ENCODE measurements at places on chromosomes 3 and 15.

DNA sequence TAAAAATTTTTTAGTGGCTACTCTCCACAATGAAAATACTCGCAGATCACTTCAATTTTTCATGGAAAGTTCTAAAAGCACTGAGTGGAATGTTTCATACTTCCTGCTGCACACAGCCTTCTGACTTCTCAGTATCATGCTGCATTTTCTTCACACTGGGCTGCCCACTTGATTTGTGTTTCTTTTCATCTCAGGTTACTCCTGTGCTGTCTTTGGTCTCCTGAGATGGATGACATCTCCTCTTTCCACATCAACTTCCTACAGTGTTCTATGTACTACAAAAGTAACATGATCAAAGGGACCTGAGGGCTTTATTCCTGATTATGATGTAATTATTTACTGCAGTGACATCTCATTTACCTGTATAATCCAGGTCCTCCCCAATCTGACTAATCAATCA, 927.7 kb downstream of the ROBO2 start:
- DNase-seq: no peak

- DNase-seq: no peak
These were observed 12.0 kb downstream of the TKT start for GRCh38 chr3:53243785-53244184.

DNA sequence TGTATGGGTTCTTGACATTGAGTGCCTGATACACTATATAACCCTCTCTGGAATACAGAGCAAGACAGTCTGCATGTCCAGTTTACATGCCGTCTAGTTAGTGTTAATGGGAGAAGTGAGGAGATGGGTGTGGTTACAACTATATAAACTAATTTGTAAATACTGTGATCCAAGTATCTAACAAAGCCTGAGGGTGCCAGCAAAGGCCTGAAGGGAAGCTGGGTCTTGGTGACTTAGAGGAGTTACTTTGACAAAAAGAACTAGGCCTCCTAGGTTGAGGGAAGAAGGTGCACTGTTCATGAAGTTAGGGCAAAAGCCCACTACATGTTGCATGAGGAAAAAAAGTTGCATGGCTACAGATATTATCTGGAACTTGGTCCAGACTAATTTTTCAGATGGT, 2.3 kb downstream of the NSUN3 start:
- no peak for DNase-seq

DNA sequence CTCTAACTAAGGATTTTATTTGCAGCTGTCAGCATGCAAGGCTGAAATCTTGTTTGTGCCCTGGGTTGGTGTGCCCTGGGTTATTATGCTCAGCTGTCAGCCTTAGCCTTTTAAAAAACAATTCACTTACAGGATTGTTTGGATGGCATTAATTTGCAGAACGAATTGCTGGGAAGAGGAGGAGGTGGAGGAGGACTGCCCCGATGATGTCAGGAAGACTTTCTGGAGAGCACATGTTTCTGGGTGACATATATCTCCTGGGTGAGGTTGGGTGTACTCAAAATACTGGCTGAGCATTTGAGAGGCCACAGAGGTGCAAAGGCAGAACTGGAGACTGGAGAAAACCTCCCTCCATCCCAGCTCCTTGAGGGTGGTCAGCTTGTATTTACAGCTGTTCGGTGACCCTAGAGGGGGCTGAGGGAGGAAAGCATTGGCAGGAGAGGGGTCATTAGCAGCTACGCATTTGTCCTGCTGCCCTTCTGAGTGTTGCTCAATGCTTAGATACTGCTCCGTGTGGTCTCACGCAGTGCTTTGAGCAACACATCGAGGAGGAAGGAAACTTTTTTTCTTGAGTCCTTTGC, 59.8 kb upstream of the PSMD6 start:
- no peak for DNase-seq

GRCh38 chr15:58486564-58486963, 54.8 kb downstream of the LIPC start:
- DNase-seq: no peak

DNA sequence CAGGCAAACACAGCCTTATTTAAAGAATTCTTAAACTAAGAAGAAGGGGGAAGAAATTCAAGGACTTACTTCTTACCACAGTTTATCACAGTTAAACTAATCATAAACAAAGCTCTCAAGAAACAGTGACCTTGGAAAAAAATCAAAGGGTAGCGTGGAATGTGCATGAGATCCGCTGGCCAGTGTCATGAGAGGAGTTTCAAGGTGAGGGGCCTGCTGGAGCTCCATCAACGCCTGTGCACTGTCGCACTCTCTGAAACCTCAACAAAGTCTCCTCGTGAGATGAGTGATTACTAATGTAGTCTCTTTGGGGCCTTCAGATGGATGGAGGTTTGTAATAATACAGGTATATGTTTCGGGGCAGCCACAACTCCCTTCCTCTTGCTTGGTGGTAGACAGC, 28.4 kb upstream of the PRICKLE2 start:
- no peak for DNase-seq

GRCh38 chr3:9316881-9317361, 45.9 kb upstream of the THUMPD3 start:
- no peak for DNase-seq

DNA sequence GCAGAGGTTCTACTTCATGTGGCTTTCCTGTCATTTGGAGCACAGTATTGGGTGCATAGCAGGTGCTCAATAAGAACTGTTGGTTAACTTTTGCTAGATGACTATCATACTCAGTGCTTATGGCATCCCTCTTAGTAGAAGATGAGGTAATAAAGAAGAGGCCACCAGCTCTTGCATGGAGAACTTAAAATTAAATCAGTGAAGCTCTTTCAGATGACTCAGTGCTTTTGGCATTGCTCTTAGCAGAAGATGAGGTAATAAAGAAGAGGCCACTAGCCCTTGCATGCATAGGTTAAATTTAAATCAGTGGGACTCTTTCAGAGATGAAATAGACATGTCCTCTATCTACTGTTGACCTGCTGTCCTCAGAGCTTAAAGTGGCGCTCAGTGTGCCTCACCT, 109.4 kb upstream of the FGF7 start:
- no peak for DNase-seq

DNA sequence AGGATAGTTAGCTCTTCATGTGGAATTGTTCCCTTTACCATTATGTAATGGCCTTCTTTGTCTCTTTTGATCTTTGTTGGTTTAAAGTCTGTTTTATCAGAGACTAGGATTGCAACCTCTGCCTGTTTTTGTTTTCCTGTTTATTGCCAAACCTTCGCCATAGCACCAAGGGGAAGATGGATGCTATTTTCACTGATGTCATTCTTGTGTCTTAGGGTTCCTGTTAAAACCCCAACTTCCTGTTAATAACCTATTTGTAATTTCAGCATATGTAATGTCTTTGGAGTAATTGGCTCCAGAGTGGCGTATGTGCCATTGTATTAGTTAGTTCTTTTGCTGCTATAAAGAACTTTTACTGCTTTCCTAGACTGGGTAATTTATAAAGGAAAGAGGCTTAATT, 10.8 kb downstream of the SAMMSON start:
- DNase-seq: no peak

GRCh38 chr15:41825572-41826535, 2.0 kb upstream of the JMJD7 start:
- DNase-seq: no peak

- peak; percentile 89 for DNase-seq
These were observed 13.4 kb upstream of the FAM98B start for GRCh38 chr15:38440353-38441129.

- DNase-seq: peak; percentile 16
These were observed 14.3 kb downstream of the ZBTB47 start for GRCh38 chr3:42667523-42668412.

Measured in SHP77 (cell line).